ENCODE measurements at places on chromosomes 2 and 18.

DNA sequence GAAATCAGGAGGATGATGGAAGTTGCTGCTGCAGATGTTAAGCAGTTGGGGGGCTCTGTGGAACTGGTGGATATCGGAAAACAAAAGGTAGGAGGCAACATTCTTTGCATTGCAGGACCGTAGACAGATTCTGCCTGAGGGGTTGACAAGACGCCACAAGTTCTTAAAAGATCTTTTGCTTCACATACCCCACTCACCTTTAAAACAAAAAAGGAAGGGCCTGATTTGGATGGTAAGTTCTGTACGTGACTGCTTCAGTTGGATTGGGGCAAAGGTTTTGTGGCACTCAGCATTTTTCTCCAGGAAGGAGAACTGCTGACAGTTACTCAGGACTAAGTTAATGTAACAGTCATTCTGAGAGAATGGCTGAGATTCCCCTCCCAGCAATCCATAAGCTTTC lies 5.2 kb downstream of the CNDP2 start:
- no peak for DNase-seq

- no peak for DNase-seq
Observed at GRCh38 chr2:205612636-205613035, 69.7 kb upstream of the NRP2 start.

DNA sequence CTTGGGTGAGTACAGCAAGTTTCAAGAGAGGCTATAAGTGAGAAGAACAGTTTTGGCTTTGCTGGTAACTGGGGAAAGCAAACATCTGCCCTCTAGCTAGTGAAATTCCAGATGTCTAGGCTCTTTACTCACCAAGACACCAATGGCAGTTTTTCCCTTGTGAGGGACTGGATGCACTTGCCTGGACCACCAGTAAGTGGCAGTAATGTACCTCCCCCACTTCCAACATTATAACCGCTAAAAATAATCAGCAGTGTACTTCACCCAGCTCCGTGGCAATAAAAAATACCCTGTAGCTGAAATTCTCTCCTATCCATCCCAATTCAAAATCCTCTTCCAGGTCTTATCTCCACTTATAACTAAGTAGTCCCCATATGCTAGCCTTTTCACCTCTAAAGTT lies 383.9 kb downstream of the ARHGAP15 start:
- DNase-seq: no peak

DNA sequence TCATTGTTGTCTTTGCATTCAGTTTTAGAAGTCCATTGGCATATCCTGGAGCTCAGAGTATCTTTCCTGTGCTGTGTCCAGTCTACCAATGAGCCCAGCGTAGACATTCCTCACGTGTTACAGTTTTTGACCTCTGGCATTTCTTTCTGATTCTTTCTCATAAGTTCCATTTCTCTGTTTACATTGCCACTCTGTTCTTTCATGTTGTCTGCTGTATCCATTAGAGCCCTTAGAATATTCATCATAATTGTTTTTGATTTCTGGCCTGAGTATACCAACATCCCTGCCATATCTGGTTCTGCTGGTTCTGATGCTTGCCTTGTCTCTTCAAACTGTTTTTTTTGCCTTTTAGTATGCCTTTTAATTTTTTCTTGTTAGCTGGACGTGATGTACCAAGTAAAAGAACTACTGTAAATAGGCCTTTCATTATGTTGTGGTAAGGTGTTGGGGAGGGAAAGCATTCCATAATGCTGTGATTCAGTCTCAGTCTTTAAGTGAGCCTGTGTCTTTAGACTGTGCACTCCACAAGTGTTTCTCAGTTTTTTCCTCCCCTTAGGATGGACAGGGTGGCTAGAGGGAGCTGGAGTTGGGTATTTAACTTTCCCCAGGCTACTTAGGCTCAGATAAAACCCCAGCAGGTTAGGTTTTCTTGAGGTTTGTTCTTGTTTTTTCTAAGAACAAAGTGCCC lies 35.6 kb downstream of the CEP192 start:
- DNase-seq: no peak

DNA sequence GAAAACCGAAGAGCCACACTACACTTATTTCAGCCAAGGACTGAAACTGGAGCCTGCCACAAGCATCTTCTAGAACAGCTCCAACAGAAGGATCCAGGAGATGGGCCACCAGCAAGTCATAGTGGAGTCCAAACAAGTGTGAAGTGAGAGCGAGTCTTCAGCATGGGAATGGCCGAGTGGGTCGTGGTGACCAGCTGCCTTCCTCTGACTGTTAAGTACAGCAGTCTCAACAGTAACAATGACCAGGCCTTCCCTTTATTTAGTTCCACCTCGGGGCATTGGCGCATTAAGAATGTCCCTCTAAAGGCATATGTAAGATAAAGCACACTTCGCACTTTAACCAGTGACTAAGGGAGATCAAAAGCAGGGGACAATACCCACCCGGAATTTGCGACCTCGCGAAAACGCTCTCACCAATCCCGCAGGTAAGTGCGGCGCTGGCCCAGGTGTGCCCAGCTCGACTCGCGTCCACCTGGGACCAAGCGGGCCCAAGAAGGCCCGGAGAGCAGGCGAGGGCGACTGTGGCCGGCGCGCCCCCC lies 1.1 kb downstream of the L3MBTL4 start:
- DNase-seq: no peak

DNA sequence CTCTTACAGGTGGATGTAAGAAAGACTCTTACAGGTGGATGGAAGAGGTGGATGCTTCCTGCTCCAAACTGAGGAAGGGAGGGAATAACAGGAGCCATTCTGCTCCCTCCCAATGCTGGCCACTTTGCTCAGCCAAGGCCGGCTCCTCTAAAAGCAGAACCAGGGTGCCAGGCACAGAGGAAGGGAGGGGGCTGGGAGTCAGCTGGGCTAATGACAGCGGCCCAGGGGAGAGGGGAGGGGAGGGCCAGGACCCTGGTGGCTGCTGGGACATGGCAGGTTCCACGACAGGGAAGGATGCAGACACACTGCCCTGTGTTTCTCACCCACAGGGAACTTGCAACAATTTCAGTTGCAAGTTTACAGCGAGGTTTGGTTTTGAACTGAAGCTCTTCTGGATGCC lies 173.4 kb downstream of the ANAPC1 start:
- DNase-seq: no peak

GRCh38 chr2:40556739-40557138 lies 104.8 kb upstream of the SLC8A1 start:
- DNase-seq: no peak

DNA sequence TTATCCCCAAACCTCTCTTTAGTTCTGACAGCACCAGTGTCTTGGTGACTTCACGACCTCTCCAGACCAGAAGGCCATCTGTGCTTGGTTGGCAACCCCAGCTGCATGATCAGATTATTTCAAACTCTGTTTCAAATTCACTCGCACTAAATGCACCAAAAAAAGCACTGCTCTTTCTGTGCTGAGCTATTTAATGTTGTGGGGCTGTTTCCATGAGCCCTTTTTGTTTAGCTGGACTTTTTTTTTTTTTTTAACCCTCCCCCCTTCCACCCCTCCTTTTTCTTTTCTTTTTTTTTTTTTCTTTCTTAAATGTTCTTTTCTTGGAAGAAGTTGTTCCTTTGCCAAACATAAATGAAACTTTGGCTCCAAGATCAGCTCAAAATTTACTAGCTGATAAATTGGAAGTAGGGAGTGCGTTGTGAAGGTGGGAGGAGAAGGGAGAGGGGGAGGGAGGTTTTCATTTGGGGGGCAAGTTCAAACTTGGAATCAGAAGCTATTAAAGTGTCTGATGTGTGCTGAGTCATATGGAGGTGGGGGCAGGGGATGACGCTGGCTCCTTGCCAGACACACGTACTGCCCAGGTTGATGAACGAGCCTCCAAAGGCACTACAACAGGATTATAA lies 543.0 kb upstream of the TNP1 start:
- DNase-seq: no peak

GRCh38 chr2:215609089-215610032 lies 173.5 kb upstream of the FN1 start:
- DNase-seq: no peak

GRCh38 chr18:45413180-45413836 lies 202.0 kb upstream of the SLC14A2 start:
- no peak for DNase-seq

DNA sequence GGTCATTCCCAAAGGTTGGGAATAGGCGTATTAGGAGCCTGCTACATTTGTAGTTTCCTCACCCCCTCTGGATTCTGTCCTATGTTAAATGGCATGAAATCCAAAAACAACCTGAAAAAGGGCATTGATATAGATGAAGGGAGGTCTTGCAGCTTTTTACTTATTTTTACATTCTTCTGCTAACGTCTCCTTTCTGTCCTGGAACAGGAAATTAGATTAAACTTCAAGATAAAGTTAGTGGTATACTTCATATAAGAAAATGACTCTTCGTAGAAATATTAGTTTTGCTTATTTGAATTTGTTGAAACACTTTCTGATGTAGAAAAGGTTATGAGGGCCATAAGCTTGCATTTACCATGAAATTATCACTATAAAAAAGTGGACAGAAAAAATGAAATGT lies 694.5 kb downstream of the ADCYAP1 start:
- DNase-seq: no peak

DNA sequence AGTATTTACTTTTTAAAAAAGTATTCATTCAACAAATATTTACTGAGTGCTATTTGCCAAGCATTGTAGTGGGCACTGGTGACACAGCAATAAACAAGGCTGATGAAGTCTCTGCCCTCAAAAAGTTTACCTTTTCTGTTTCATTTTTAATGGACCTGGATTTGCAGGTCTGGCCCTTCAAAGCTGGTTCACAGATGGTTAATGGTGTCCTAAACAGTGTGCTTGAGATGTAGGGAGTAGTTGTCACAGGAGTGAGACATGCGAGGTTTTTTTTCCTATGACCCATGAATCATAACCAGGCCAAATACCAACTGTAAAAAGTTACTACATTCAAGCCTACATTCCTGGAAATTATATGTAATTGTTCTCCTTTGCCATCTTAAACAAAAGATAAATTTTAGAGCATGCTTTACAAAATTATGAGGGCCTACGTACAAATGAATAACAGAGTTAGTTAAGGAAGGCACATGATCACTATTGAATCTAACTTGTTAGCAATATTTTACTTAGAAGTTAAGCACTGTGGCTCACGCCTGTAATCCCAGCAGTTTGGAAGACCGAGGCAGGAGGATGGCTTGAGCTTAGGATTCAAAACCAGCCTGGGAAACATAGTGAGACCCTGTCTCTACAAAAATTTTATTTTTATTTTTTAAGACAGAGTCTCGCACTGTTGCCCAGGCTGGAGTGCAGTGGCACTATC lies 223.9 kb downstream of the MBD5 start:
- DNase-seq: no peak

DNA sequence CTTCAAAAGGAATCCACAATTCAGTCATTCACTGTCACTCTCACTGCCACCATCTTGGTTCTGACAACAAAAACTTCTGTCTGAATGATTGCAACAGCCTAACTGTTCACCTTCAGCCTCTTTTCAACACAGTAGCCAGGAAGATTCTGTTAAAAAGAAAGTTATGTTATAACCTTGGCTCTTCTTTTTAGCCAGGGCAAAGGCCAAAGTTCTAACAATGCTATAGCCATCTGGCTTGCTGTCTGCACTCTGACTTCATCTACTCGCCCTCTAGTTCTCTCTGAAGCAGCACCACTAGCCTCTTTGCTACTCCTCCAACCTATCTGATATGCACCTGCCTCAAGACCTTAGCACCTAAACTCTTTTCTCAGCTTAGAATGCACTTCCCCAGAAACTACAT lies 158.5 kb downstream of the ZNF385B start:
- DNase-seq: no peak

DNA sequence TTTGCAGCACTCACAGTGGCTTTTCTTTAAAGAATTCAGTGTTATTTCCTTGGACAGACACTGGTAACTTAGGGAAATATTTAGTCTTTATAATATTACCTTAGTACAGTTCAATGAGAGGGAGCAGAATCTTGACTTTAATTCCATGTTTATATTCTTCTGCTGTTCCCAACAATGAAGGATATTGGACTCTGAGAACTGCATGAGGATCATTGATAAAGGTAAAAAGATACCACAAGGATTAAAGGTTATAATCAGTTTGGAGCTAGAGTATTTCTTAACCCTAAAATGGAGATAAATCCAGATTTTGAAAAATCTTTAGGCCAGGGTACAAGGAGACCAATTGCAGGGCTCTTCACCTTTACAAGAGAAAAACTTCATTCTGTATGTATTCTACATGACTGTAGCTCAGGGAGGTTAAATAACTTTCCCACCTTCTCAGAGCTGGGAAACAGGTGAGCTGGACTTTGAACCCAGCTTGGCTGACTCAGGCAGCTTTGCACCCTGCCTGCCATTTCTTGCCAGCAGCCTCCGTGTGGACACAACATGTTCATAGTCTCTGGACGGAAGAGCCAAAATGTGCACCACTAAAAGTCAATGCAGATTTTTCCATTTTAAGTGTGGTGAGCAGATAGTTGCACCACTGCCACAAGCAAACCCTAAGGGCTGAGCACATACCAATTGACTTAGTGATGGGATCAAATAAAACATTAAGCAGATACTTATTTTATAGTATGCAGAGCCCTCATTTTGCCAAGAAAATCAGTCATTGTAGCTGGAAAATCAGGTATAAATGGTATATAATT lies 26.7 kb downstream of the UPP2 start:
- no peak for DNase-seq

GRCh38 chr18:25494888-25495287 lies 142.9 kb upstream of the ZNF521 start:
- no peak for DNase-seq

DNA sequence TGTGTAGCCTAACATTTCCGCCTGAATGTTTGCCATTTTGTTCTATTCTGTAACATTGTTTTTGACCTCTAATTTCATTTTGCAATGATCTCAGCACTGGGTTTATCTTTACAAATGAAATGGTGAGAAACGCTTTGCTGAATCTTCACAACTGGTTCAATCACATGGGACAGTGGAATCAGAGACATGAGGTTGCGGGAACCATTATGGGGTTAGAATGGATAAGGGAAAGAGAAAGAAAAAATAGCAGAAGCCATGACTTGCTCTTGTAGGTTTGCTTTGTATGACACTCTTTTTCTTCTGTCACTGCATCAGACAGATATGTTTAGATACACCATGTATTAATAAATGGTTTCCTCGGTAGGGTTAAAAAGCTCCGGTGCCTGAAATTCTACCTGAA lies 114.3 kb upstream of the PELI1 start:
- DNase-seq: no peak

- no peak for DNase-seq
Observed at GRCh38 chr2:240594511-240595380, 8.2 kb downstream of the CAPN10 start.

DNA sequence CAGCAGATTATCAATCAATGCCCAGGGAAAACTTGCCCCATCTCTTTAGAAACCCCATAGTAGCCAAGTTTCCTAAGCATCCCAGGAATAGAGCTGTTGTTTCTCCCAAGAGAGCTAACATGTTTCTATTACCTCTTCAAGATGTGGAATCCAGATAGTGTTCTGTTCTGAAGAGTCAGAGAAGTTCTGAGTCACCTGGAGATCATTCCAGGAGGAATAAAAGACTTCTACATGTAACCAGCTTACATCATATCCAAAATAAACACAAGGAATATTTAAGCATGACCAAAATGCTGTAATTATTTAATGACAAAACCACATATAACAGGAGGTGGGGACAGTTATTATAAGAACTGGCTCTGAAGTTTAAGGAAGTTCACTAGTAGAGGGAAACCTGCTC lies 51.0 kb upstream of the GORASP2 start:
- DNase-seq: no peak

- DNase-seq: no peak
Observed at GRCh38 chr18:23136326-23137096, 1.2 kb downstream of the CABLES1 start.

Measured in activated CD8-positive, alpha-beta memory T cell treated with anti-CD3 and anti-CD28 coated beads for 1 hour (primary cell).